ENCODE measurements at places on chromosomes 1 and 21.

GRCh38 chr1:41900603-41901444 lies 17.9 kb downstream of the HIVEP3 start:
- DNase-seq, result no peak

- DNase-seq, result no peak
These were observed 18.8 kb downstream of the ODF2L start for GRCh38 chr1:86377341-86377740.

DNA sequence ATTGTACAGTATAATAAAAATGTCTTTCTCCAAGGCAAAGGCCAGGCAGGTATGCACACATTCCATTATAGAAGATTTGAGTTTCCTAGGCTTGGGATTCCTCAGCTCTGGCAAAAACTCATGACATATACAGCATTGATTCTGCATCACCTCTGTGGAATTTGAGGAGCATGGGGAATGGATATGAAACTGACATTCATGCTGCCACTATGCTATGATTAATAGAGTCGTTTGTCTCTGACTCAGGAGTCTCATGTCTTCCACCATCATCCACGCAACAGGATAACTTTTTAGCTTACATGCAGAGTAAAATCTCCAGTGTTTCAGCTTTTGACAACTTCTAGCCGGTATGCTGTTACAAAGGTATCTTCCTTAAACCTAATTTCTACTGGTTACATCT lies 49.8 kb upstream of the ADORA3 start:
- DNase-seq, result no peak

DNA sequence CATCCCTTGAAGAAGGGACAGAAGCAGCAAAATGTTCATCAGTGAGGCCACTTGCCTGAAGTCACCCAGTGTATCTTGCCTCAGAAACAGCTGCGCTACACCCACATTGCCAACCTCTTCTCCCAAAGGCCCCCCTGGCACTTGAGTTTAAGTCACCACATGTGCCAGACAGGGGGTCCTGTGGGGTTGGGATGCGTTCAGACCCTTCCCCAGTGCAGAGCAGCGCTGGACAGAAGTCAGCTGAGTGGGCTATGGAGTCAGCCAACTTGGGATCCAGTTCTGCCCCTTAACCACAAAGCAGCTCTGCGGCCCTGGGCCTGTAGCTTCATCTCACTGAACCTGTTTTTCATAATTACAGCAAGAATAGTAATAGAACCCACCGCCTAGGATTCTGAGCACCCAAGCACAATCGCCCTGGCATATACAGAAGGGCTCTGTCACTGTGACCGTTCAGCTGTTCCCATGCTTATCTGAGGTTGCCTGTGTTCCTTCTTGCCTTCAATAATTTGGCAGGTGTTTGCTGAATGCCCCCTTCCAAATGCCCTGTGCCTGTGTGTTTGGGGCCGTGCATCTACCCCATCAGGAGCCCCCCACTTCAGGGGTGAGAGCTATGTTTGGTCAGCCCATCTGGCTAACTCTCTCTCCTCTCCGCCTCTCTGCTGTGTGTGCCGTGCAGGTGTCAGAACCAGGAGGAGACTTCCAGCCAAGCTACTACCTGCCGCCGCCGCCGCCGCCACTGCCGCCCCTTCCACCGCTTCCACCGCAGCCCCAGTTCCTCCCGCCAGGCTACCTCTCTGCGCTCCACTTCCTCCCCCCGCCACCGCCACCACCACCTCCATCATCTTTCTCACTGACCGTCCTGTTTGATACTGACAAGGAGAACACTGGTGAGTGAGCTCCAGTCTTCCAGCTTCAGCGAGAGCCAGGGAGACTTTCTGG lies 5.0 kb downstream of the DMRTB1 start:
- DNase-seq, result no peak

DNA sequence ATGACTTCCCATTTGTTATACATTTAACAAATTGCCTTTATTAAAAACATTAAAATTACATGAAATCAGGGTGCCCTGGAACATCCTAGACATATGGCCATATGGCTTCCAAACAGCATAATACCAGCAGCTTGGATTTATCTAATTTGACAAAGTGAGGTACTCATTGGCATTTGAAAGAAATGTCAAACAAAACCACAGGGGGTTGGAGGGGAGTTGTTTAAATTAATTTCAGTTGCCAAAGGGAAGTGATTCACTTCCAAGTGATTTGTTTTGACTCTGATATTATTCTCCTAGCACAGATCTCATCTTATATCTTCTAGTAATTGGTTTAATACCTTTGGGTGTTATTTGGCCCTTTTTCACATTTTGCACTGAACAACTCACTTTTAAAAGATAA lies 24.5 kb upstream of the POU2F1 start:
- no peak for DNase-seq

DNA sequence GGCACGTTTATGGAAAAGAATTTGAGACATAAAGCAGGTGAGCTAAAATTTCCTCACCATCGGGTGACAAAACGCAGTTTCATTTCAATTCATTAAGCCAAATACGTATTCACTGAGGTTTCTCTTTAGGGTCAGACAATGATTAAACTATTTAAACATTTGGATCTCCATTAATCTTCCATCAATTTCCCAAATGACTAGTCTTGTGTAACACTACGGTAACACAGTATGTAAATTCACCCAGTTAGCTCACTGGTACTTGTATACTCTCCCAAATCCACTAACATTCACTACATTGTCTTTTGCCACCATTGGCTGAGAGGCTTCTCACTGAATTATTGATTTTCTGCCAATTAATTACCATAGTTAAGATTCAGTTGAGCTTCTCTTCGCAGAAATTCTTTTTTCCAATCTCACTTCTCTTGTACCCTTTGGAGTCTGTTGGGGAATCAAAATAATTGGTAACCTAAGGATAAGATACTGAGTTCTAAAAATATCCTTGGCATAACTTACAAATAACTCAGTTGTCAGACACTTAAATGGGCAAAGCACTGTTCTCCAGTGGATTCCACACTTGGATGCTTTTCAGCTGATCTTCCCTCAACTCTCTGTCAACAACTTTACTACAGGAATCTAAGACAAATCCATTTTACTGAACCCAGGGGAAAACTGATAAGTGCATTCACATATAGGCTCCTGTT lies 40.7 kb downstream of the SIPA1L2 start:
- no peak for DNase-seq

DNA sequence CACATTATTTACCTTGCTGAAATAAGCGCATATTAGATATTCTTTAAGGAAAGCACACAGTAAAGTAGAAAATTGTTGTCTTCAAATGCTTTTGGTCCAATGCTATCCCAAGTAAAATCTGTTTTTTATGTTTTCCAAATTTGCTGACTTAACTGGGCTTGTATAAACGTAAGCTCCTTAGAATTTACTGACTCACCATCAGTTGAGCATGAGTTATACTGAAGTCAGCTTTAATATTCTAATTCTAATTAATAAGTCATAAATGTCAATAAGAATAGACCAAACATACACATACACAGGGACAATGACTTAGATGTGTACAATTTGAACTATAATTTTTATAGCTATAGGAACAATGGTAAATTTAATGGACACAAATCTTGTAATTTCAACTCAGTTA lies 319.2 kb downstream of the TPR start:
- no peak for DNase-seq

DNA sequence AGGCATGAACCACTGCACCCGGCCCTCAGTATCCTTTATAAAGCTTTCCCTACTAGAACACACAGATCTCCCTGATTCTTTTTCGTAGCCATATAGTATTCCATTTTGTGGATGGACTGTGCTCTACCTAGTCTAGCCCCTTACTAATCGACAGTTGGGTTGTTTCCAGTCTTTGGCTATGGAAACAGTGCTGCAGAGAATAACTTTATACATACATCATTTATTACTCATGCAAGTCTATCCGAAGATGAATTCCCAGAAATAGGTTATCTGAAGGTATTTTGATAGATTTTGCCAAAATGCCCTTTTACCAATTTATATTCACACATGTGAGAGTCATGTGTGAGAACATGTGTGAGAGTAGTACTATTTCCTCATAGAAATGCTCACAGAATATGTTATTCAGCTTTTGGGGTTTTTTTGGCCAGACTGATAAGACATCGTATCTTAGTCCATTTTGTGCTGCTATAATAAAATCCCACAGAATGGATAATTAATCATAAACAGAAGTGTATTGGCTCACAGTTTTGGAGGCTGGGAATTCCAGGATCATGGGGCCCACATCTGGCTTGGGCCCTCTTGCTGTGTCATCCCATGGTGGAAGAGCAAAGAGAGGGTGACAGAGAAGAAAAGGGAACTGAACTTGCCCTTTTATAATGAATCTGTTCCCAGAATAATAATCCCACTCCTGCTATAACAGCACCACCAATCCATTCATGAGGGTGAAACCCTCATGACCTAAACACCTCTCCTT lies 17.3 kb upstream of the FGR start:
- no peak for DNase-seq

DNA sequence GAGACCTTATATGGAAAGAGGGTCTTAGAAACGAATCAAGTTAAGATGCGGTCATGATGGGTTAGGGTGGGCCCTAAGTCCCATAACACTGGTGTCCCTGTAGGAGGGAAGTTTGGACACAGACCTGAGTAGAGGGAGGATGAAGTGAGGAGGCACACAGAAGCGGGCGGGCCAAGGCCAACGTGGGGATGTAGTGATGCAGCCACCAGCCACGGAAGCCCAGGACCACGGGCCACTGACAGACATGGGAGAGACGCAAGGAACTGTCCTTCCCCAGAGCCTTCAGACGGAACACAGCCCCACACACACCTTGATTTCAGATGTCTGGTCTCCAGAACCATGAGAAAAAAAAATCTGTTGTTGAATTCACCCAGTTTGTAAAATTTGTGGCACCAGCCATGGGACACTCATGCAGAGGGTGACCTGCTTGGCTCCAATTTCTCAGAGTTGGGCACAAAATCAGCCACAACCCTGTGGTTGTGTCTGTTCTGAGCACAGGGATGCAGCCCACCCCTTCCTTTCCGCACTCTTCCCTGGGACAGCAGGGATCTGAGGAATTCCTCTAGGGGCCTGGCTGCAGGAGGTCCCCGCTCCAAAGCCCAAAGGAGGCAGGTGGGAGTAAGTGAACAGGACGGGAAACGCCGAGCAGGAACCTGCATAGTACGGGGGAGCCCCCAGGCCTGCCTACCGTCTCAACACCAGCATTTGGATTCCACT lies 61.1 kb downstream of the RIPK4 start:
- no peak for DNase-seq

- no peak for DNase-seq
These were observed 234.4 kb downstream of the RERE start for GRCh38 chr1:8583031-8583430.

GRCh38 chr1:228853191-228853590 lies 117.9 kb downstream of the RHOU start:
- DNase-seq, result no peak

- DNase-seq, result no peak
These were observed 11.2 kb upstream of the TTLL7 start for GRCh38 chr1:84010136-84010535.

DNA sequence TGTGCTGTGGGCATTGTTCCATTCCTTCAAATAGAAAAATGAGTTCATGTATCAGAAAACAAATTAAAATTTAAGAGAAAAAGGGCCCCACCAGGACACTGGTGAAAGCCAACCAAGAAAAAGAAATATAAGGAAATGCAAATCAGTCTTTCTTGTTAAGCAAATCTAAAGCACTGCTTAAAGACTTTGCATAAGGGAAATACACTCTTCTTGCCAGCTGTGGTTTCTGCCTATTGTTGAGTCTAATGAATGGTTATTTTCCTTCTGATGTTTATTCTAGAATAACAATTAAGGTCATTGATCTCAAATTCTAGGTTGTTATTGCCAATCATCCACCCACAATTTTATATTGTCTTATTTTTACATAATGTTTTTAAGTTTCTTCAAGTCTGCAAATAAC lies 158.6 kb upstream of the SNX7 start:
- no peak for DNase-seq

- DNase-seq, result no peak
These were observed 121.5 kb upstream of the KRTAP19-8 start for GRCh38 chr21:31159808-31160207.

GRCh38 chr1:244052016-244052727 lies 1.1 kb downstream of the ZBTB18 start:
- no peak for DNase-seq

DNA sequence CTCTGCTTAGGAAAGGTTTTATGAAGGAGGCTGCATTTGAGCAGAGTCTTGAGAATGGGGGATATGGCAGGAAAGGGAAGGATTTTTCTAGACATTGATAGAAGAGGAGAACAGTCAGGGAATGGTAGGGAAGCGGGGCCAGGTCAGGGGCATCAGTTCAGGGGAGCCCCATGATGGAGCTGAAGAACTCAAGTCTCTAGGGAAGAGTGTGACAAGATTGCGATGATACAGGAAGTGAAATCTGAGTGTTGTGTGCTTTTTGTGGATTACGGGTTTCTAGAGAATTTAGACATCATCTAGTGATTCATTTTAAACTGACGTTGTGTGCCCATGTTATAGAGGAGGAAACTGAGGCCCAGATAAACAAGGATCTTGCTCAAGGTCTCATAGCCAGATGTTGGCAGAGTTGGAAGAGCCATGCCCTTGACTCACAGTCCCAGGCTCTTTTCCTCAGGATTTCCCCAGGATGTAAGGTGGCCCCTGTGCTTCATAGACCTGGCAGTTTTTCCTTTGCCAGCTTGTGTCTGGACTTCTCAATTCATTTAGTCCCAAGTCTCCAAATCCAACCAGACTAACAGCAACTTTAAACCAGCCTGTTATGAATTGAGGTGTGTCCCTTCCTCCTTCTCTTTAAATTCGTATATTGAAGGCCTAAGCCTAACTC lies 130.3 kb downstream of the ROR1 start:
- DNase-seq, result no peak

DNA sequence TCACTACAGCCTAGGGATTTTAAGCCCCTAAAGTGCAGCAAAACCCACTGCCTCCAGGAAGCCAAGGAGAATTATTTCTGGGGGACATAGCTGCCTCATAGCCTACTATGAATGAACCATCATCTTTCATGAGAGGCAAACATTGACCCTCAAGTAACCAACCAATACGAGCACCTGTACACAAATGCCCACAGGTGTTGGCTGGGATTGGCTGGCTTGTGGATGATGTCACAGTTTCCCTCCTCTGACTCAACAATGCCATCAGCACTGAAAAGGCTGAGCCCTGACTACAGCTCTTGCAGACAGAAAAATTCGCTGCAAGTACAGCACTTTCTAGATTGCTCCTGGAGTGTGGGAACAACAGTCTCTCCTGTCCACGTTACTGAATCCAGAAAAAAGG lies at the start of gene HMGB4:
Gene HMGB4, plus strand, starts transcription at position 301 of the 400 bp plus-strand sequence. CDS start 113 bp downstream, outside the sequence.
- DNase-seq, result no peak

DNA sequence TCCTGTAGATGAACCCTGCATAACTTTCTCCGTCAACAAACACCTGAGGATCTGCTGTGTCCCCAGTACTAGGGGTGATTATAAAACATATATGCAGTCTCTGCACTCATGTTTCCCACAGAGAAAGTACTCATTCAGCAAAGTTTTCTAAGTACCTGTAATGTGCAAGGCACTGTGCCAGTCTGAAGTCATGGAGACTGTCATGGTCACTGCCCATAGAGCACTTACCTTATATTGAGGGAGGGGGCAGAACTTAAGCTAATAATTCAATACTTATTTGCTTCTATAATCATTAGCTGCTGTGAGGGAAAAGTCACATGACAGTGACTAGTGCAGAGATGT lies 41.2 kb downstream of the MAP3K21 start:
- DNase-seq, result no peak

GRCh38 chr1:9004031-9004699 lies 22.1 kb downstream of the SLC2A7 start:
- DNase-seq, result no peak

GRCh38 chr1:17550729-17551584 lies 11.5 kb downstream of the ARHGEF10L start:
- no peak for DNase-seq

All from left colon (tissue), 2 donors.